IMR-90 (cell line): ENCODE measurements at places on chromosomes 5 and 9. TPM values are rescaled to one million over a fixed set of nuclear protein-coding genes. Genes with fewer than 3 reads are reported as not detected.

LCN6 gene
- not detected in 2 replicates for polyA plus RNA-seq

FOCAD gene
- polyA plus RNA-seq, result 21.2 and 28.8 TPM in 2 replicates

HAVCR1 gene
- polyA plus RNA-seq, result not detected in 2 replicates

PRRC2B gene
- 39.1 and 46.5 TPM in 2 replicates for polyA plus RNA-seq

C5orf34 gene
- polyA plus RNA-seq, result 3.3 TPM in 2 replicates

ANKH gene
- 15.4 and 17.2 TPM in 2 replicates for polyA plus RNA-seq

SPINK6 gene
- polyA plus RNA-seq, result not detected in 2 replicates
